NCI-H69 (cell line): ENCODE measurements at places on chromosomes 13 and 19.

DNA sequence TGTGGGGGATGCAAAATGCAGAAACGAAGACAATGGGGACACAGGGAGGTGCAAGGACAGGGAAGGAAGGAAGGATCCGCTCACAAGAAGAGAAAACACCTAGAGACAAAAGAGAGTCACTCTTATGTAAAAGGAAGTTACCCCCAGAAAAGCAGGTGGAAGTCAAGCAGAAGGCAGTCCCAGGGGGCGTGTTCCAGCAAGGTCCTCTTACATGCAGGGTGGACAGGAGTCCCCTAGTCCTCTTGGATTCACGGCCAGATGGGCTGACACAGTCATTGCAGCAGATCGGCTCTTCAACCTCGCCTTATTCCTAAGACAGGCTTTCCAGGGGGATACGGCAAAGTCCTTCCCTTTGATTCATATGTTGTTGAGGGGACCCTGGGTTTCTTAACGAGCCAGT is 83.9 kb upstream of the SPATA13 start:
- no peak for DNase-seq

GRCh38 chr13:27791901-27792392 is 336 bp upstream of the GSX1 start:
- no peak for DNase-seq

GRCh38 chr19:32878988-32879387 is 9.4 kb upstream of the SLC7A9 start:
- no peak for DNase-seq

GRCh38 chr19:57171551-57172081 is 4.3 kb upstream of the DUXA start:
- peak; percentile 54 for DNase-seq

- DNase-seq: no peak
Observed at GRCh38 chr13:73449252-73449651, 390.4 kb downstream of the KLF5 start.

GRCh38 chr19:52028780-52029123 is 573 bp upstream of the ZNF614 start:
- peak; percentile 52 for DNase-seq

- DNase-seq: peak; percentile 65
Observed at GRCh38 chr19:13902993-13903555, 2.8 kb downstream of the BRME1 start.

GRCh38 chr13:20703780-20704458 is 420 bp downstream of the IL17D start:
- DNase-seq: peak; percentile 87

DNA sequence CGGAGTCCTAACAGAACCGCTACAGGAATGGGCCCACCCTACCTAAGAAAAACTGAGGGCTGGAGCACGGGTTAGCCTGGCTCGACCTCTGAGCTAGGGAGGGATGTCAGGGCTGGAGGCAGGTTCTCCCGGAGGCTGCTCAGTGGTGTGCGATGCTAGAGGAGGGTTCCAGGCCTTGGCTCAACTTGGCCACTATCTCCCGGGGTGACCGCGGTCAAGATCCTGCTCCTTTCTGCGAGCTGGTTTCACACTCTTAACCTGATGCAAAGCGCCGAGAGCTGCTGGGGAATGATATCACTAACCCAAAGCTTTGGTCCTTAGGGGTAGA is 301 bp downstream of the POP4 start:
- no peak for DNase-seq

- peak; percentile 32 for DNase-seq
Observed at GRCh38 chr19:14476673-14477401, 1.7 kb upstream of the PTGER1 start.

DNA sequence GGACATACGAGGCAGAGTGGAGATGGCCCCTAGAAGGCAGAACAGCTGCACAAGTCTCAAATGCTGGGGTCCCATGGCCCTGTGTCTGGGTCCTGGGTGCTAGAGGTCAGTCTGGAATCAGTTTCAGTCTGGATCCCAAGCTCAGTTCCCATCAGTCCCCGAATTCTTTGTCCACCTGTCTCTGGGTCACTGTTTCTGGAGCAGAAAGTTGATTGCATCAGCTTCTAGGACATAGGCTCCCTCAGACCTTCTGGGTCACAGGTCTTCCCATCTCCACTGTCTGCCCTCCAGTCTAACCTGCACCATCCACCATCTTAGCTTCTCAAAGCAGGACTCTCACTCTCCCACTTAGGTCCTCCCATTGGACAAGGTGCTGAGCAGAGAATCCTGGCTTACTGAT is 5.3 kb downstream of the LYPD4 start:
- no peak for DNase-seq

DNA sequence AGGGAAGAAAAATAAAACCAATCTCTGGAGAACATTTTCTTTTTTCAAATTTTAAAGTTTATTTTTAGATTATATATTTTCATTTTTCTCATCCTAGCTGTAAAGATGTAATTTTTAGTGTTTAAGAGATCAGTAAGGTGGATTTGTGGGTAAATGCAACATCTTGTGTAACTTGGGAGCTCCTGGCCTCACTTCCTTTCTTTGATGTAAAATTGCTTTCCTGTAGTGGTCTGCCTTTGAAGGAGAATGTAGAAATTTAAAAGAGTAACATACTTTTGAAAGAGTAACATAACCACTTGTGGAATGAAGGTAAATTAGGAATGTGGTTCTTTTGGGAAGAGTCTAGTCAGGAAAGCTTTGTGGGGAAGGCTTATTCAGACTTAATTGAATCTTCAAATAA is 95.7 kb upstream of the AKAP11 start:
- DNase-seq: no peak

DNA sequence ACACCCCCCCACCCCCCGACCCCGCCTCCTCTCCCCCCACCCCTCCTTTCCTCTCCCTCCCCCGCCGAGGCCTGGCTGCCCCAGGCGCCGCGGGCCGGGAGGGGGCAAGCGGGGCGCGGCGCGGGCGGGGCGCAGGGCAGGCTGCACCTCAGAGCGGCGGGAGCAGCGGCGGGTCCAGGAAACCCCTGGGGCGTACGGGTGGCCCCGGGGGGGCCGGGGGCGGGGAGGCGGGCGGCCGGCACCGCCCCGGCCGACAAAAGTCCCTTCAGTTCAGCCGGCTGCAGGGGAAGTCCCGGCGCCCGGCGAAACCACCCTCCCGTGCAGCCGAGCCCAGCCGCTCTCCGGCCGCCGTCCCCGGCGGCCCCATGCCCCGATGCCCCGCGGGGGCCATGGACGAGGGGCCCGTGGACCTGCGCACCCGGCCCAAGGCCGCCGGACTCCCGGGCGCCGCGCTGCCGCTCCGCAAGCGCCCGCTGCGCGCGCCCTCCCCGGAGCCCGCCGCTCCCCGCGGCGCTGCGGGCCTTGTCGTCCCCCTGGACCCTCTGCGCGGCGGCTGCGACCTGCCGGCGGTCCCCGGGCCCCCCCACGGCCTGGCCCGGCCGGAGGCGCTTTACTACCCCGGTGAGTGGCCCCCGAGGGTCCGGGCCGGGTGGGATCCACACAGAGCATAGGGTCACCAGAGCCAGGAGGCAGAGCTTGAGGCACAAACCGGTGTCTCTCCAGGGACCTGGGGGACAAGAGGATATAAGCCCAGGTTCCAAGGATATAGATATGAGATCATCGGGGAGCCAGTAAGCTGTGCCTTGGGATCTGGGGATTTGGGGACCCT is at the start of gene BCL3:
Gene BCL3 (plus strand): TSS at position 283 of the 829 bp plus-strand sequence. CDS start 83 bp downstream, at position 366.
- peak; percentile 63 for DNase-seq

- no peak for DNase-seq
Observed at GRCh38 chr13:110199046-110199831, 107.7 kb downstream of the COL4A1 start.

- peak; percentile 90 for DNase-seq
Observed at GRCh38 chr19:2312820-2313501, 5.0 kb upstream of the LINGO3 start.

- DNase-seq: no peak
Observed at GRCh38 chr19:3054972-3055740, 7.1 kb downstream of the TLE5 start.

- DNase-seq: no peak
Observed at GRCh38 chr19:53388904-53389303, 6.0 kb upstream of the ZNF765 start.

GRCh38 chr19:29293736-29294342 is 80.9 kb upstream of the UQCRFS1 start:
- DNase-seq: no peak

DNA sequence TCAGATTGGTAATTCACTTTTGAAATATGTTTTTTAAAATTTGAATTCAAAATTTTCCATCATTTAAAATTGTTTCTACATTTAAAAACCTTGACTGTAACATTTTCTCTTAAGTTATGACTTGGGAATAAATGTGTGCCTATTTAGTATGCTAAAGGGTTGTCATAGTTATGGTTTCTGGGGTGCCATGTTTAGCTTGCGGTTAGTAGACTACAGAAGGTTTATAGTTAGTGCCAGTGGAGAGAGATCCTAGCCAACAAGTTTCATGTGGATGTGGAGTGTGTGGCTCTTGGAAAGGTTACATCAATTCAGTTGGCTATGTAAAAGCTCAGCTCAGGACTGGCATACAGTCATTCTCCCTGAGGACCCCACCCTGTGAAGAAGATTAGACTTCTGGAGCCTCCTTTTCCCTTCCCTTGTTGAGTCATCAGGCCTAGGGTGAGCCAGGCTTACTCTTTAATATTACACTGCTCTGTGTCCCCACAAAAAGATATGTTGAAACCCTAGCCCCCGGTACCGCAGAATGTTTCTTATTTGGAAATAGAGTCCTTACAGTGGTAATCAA is 20.4 kb downstream of the LMO7 start:
- no peak for DNase-seq

DNA sequence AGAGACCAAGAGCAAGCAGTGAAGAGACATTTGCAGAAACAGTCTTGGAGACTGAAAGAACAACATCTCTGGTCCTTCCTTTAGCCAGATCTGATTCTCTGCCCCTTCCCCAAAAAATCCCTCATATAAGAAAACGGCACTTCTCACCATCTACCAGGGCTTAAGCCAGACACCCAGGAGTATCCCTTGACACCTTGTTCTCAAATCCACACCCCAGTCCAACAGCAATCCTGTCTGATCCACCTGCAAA is 1.7 kb upstream of the PLEKHG2 start:
- no peak for DNase-seq

DNA sequence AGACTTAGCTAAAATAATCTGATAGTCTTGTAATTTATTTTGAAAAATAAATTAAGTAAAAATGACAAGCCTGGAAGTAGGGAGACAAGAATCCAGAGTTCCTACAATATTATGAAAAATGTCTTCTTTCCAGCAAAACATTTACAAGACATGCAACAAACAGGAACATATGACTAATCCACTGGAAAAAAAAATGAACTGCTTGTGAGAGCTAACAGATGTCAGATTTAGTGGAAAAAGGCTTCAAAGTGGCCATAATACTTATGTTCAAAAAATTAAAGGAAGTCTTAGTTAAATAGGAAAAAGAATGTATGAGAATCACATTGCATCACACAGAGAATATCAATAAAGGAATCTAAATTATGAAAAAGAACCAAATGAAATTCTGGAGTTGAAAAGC is 2082.0 kb upstream of the PCDH20 start:
- DNase-seq: no peak

DNA sequence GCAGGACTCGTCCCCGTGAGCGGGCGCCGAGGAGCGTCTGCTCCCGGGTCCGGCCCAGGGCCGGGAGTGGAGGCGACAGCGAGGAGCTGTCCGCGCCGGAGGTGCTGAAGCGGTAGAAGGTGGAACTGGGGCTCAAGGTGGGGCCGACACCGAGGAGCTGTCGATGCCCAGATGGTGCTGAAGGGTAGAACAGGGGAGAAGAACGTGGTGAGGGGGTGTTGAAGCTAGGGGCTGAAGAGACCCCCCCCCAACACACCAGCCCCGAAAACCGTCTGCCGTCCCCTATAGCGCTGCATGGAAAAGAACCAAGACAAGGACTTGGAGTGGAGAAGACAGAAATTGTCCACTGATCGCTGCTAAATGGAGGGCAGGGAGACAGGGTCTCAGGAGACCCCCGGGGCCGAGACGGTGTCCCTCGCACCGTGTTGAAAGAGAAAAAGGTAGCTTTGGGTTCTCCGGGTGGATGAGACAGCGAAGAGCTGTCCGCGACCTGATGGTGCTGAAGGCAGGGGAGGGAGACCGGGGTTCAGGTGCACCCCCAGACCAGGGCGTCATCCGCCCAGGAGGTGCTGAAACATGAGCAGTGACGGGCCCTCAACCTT is 7.1 kb upstream of the PDE4C start:
- peak; percentile 70 for DNase-seq

GRCh38 chr13:55155046-55155445 is 1985.7 kb upstream of the PRR20A start:
- DNase-seq: peak; percentile 53

GRCh38 chr13:51626749-51627148 is 42.5 kb downstream of the WDFY2 start:
- DNase-seq: peak; percentile 85

DNA sequence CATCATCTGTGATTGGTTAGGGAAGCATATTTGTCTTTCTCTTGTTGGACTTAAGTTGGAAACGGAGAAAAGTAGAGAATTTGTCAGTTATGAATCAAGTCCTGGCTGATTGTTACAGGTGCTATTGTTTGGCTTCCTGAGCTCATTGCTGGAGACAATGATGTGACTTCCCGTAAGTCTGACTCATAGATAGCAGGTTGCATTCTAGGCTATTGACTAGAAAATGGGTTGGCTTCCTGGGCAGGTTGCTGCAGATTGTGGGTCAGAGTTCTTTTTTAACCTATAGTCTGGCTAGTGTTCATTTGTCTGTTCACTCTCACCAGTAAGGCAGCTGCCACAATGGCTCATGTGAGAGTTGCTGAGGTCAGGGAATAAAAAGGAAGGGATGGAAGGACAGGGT is 101.5 kb downstream of the CCNA1 start:
- peak; percentile 5 for DNase-seq

GRCh38 chr13:44054525-44054924 is 174.8 kb downstream of the LACC1 start:
- DNase-seq: no peak

GRCh38 chr13:47678201-47678968 is 322.7 kb downstream of the SUCLA2 start:
- no peak for DNase-seq

- DNase-seq: no peak
Observed at GRCh38 chr13:59276436-59276835, 887.3 kb downstream of the DIAPH3 start.

DNA sequence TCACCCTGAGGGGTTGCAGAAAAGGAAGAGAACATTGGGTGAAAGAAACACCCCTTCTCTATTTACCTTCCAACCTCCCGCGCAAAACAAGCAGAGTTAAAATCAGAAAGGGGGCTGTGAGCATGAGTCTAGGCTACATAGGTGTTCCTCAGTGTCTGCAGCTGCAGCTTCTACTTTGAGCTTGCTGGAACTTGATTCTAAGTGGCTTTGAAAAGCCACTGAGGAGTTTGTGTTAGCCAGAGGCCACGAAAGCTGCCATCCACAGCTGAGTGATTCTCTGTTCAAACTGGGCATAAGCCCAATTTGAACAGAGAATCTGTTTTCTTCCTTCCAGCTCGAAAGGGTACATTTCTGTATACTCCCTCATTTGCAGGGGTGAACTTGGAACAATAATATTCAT is 343.9 kb downstream of the PCDH9 start:
- peak; percentile 96 for DNase-seq
